ENCODE measurements at places on chromosomes 2 and 18. TPM values are rescaled to one million over a fixed set of nuclear protein-coding genes. Genes with fewer than 3 reads are reported as not detected.

Gene ACVR1
- total RNA-seq = 4.5 TPM

Gene EFHD1
- not detected for total RNA-seq

- DNase-seq = no peak
Measured at GRCh38 chr18:32804134-32804888, 31.5 kb upstream of the KLHL14 start.

GRCh38 chr2:7963787-7964186 is 718.1 kb upstream of the ID2 start:
- DNase-seq = no peak

DNA sequence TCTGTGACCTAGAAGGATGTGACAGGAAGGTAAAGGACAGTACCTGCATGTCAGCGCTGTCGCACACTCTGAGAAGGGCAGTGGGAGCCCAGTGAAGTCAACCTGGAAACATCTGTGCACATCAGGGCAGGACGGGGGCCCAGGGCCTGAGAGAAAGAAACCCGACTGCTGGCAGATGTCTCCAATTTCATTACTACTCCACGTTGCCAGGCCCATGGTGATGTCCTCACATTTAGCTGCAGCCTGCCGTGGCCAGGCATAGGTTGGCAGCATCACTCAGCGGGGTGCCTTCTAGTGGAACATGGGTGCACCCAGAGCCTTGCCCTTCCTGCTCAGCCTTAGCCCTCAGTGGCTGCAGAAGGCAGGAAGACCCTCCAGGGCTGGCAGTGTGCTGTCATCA is 72.3 kb upstream of the FOSL2 start:
- DNase-seq = no peak

DNA sequence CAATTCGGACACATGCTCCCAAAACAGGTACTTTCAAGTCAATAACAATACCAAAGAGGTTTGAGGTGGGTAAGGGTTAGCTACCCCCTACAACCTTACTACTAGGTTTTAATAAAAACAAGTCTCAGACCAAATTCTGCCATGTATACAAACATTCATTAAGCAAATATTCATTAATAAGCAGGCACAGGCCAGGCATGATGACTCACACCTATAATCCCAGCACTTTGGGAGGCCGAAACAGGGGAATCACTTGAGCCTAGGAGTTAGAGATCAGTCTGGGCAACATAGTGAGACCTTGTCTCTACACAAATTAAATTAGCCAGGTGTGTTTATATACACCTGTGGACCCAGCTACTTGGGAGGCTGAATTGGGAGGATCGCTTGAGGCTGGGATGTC is 11.7 kb upstream of the ELAC1 start:
- DNase-seq = no peak

Gene CERKL
- not detected for total RNA-seq

DNA sequence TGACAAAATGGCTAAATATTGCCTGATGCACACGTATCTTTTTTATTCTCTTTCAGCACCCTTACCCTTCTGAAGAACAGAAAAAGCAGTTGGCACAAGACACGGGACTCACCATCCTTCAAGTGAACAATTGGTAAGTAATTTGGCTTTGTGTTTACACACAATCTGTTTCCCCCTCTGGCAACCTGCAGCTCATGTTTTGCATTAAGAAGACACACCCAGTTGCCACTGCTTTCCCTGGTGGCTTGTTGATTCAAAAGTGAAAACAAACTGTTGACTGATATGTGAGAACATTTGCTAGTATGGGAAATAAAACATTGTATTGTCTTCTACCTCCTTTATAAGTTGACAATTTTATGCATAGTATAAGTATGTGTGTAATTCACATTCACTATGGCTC is 113.0 kb downstream of the MEIS1 start:
- DNase-seq = no peak

GRCh38 chr2:208280933-208281332 is 14.9 kb downstream of the PIKFYVE start:
- no peak for DNase-seq

Data from transverse colon (tissue), 4 donors.